ENCODE measurements at places on chromosomes 4 and X.
A peak's percentile ranks its signal among the peaks of the same experiment; 100 is the strongest.

DNA sequence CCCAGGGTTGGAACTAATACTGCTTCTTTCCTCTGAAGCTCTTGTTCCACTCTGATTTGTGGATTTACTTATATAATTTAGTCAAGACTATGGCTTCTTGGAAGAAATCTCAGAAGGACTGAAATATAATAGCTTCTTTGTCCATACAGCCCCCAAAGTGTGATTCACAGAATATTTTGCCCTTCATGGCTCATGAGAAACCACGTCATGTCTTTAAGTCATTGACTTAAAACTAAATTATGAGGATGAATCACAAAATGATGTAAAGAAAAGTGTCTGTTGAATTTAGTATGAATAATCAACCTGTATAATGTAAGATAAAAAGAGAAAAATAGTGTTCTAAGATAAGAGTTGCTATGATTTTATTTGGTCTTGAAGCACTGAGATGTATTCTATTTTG is 43.3 kb upstream of the AGA start:
- no peak for DNase-seq

DNA sequence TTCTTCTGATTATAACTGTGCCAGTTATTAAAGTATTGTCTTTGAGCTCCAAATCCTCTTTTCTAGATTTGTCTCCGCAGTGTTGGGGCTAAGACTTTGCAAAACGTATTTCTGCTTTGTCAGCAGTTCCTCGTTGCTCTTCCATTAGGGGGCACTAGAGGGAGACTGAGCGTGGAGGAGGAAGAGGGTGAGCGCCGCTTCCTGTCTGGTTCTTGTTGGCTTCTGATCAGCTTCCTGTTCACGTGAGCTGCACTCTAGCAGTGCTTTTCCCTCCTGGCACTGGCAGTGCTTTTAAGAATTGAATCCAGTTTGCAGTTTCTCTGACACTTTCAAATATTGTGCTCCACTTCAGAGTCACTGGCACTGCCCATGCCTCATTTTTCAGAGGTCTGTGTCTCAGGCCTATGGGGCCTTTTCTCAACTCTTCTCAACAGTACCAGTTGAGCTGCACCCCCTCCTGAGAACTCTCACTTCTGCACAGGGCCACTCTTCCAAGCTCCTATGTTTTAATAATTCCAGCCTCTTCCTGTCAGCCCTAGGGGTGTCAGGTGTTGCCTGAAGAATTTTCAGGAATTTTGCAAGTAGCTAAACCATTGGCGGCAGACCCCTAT is 54.4 kb upstream of the LCORL start:
- DNase-seq, result peak; percentile 40

DNA sequence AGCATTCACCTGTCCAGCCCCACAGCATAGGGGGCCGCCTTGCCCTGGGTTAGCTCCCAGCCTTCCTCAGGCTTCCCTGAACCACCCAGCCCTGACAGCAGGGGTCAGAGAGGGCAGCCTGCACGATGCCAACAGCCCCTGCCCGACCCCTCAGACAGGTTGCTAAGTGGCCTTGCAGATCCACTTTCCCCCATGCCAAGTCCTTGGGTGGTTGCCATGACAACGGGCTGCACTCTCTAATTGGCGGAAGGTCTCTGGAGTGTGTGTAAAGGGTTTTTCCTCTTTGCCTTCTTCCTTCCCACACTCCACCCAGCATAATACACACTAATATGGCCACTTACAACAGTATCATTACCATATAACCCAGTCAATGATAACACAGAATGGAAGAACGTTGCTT is 99.6 kb upstream of the AFAP1 start:
- DNase-seq, result no peak

DNA sequence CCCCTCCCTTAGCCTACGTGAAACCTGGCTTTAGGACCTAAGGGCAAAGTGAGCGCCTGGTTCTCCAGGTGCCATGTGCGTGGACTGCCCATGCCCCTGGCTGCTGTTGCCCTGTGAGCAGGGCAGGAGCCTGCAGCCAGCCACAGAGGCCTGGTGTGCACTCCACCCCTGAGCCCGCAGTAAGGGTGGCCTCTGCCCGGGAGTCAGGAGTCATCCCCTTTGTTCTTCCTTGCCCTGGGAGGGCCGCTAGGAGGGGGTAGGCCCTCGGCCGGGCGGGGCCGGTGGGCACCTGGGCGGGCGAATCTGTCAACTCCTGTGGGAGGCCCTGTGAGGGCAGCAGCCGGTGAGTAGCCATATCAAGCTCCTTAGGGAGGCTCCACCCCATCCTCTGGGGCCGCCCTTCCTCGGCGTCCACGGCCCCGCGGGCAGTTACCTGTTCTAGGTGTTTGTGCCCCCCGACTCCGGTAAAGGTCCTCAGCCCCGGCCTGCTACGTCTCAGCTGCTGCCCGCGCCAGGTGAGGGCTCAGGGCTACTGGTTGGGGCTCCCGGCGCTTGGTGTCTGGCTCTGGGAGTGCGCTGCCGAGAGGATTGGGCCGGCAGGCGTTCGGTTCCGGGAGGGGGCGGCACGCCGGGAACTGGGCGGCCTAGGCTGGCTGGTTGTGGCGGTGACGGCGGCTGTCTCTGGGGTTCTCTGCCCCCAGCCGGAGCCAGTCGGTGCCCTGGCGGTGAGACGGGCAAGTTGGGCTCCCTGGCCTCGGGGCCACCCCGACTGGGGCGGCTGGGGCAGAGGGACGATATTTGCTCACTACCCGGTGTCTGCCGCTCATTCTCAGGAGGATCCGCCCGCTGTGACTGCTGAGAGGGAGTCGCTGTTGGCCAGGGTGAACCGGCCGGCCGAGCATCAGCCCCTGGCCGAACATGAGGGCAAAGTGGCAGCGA is 1060.2 kb downstream of the TECRL start:
- DNase-seq, result no peak

GRCh38 chr4:38044060-38044459 is 83.9 kb downstream of the PTTG2 start:
- DNase-seq, result no peak

DNA sequence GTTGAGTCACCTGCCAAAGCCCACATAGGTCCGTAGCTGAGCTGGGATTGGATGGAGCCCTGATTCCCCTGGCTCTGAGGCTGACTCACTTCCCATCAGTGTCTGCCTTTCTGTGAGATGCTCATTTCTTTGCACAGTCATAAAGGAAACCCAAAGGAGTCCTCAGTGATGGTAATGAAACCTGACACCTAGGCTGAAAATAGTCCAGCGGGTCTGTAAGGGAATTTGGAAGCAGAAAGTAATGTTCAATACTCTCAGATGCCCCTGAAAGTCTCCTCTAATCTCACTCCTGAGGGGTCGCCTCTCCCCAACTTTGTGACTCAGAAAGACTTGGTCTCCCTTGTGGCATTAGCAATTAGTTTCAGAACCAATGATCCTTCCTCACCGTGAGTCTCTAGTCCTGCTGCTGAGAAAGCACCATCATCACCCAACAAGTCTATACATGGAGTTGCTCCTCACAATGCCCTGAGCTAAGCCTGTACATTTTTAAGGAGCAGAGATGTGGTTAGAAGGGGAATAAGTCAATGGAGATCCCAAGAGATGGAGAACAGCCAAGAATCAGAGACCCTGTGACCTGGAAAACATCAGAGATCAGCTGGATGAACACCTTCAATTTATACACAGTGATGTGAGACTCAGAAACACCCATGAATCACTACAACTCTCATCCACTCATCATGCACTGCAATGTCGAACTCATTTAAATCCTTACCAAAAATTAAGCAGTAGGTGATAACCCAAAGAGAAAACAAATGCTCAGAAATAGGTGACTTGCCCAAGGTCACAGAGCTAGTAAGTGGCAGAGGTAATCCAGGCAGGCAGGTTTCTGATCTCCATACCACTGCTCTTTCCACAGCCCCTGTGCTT is 219.0 kb upstream of the CPEB2 start:
- peak; percentile 63 for DNase-seq

- no peak for DNase-seq
Measured at GRCh38 chrX:111270339-111270738, at the start of gene CAPN6. Gene CAPN6, minus strand, starts transcription at chrX:111270483. Its CDS starts 6,547 bp downstream, at chrX:111263936.

GRCh38 chr4:37803348-37803973 is 23.0 kb upstream of the PGM2 start:
- no peak for DNase-seq

DNA sequence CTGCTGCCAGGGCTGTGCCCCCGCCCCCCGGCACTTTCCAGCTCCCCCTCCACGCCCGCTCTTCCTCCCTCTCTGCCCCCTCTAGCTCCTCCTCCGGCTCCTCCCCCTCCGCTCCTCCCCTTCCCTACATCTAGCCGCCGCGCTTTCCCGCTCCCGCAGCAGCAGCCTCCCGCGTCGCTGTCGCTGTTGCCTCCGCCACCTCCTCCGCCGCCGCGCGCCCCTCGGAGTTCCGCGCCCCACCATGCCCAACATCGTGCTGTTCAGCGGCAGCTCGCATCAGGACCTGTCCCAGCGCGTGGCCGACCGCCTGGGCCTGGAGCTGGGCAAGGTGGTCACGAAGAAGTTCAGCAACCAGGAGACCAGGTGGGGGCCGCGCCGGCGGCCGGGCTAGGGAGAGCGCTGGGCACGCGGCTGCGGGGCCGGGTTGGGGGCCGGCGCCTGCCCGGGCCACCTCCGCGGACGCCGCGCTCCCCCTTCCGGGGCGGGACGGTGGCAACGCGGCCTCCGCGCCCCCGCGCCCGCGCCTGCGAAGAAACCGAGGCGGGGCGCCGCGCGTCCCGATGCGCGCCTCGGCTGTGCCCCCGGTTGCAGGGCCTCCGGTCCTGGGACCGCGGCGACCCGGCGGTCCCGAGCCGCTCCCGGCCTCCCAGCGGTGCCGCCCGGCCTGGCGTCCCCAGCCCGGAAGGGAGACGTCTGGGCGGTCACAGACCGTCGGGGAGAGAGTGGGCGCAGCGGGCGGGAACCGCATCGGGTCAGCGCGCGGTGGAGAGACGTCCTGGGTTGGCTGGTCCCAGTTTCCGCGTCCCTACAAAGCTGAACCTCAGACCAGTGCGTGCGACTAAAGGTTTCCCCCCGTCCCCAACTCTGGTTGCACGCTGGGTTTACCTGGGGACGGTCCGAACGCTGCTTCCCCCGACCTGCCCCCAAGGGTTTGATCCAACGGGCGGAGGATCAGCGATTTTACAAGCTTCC is at the start of gene PRPS2:
PRPS2 (plus strand) TSS at position 156 of the 972 bp plus-strand sequence; CDS start at position 242, 86 bp downstream.
- peak; percentile 72 for DNase-seq

DNA sequence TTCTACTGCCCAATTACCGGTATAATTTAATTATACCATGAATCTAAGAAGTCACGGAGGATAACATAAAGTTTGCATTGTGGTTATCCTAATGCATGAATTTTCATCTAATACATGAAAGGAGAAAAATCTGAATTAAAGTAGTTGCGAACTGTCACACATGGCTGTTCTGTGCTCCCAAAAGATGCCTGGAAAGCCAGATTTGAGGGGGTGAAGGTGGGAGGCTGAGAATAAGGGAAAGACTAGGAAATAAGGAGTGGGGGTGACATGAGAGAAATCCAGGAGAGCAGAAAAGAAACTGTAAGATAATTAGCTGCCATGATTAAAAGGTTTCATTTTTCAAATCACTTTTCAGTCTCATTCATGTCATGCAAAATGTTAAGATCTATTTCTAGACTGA is 1582.7 kb downstream of the STIM2 start:
- no peak for DNase-seq

DNA sequence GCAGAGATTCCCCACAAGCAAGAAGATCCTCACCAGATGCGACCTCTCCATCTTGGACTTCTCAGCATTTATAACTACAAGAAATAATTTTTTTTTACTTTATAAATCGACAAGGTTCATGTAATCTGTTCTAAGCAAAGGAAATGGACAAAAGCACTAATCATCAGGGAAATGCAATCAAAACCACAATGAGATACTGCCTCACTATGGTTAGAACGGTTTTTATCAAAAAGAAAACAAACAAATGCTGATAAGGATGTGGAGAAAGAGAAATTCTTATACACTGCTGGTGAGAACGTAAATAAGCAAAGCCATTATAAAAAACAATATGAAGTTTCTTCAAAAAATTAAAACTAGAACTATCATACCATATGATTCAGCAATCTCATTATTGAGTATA is 1382.6 kb downstream of the ARAP2 start:
- DNase-seq, result no peak

- DNase-seq, result no peak
Measured at GRCh38 chr4:3237712-3238560, 11.0 kb upstream of the MSANTD1 start.

- DNase-seq, result no peak
Measured at GRCh38 chrX:55648434-55648833, 25.2 kb downstream of the FOXR2 start.

DNA sequence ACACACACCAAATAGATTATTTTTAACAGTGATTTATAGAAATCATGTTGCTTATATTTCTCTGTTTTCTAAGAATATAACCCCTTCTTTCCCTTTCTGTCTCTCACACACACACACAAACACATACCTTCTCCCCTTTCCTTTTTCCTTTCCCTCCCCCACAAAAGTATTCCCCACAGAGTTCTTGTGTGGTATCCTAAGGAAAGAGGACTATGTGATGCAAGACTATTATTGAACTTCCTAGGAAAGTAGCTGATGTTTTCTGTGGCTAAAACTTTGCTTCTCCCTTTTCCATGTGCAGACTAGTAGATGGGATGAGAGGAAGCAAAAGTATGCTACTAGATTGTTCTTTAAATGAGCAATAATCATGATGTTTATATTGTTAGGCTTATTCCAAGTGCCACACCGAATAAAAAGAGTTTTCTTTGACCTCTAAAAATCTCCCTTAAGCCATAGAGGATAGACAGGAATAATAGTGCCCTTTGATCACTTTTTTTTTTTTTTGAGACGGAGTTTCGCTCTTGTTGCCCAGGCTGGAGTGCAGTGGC is 38.7 kb downstream of the CPEB2 start:
- no peak for DNase-seq

DNA sequence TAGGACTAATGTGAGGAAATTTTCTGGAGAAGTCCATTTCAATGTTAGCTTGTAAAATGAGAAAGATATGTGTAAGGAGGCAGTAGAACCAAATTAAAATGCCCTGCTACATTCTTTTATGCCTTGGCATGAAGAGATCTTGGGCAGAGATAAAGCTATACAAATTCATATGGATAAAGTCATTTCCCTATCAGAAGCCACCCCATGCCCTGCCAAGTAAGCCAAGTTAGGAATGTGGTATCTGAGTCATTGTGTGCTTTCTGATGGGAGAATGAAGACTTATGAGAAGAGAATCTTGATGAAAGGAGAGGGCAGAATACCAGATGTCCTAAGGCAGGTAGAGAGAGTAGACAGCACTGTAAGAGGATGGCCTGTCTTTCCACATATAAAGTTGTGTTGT is 83.7 kb downstream of the TEX13A start:
- no peak for DNase-seq

All from activated naive CD8-positive, alpha-beta T cell treated with anti-CD3 and anti-CD28 coated beads for 36 hours (primary cell).